ENCODE measurements at places on chromosomes 6 and 20.
A peak's percentile ranks its signal among the peaks of the same experiment; 100 is the strongest.

- no peak for DNase-seq
These were observed 17.5 kb upstream of the L3MBTL1 start for GRCh38 chr20:43490038-43490437.

GRCh38 chr6:134247231-134247833, 70.6 kb downstream of the SGK1 start:
- peak; percentile 92 for DNase-seq

- no peak for DNase-seq
These were observed 25.0 kb downstream of the LRRN4 start for GRCh38 chr20:6028818-6029217.

DNA sequence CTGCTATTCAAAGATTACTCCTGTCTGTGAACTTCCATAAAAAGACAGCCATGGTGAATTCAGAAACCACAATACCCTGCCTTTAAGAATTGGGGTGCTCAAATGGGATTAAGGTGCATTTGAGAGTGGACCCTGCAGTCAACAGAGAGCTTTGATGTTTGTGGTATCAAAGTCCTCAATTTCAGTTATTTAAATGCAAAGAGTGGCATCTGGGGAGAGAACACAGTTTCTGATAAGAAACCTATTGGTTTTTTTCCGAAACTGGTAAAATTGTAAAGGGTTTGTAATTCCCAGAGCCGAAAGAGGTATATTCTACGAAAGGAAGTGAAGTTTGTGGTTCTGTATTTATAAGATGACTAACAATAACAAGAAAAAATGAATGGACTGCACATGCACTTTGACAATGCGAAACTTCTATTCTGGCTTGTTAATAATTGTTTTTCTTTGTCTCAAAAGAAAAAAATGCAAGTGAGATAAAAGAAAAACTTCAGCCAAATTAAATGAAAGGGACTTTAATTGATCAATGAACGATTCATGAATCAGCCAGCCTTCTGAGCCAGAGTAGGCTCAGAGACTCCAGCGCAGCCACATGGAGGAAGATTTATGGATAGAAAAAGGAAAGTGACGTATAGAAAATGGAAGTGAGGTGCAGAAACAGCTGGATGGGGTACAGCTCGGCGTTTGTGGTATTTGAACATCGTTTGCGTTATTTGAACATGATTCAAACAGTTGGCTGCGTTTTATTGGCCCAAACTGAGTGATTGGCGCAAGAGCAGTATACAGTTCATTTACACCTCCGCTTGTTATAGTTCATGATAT, 70.5 kb upstream of the DUSP22 start:
- no peak for DNase-seq

GRCh38 chr6:21161707-21162106, 431.8 kb upstream of the SOX4 start:
- no peak for DNase-seq

Measured in activated CD8-positive, alpha-beta T cell treated with anti-CD3 and anti-CD28 coated beads for 36 hours (primary cell).